ENCODE measurements at places on chromosomes 16 and 17. TPM values are rescaled to one million over a fixed set of nuclear protein-coding genes. Genes with fewer than 3 reads are reported as not detected.

TBC1D3I gene
- total RNA-seq = 0.14 TPM

FBXW10B gene
- total RNA-seq = 0.21 TPM

NPW gene
- total RNA-seq = 0.46 TPM

MEFV gene
- total RNA-seq = not detected

JPH3 gene
- total RNA-seq = 0.13 TPM

HSD11B2 gene
- total RNA-seq = not detected

ALDH3A1 gene
- total RNA-seq = 1.8 TPM

XPO6 gene
- total RNA-seq = 76.8 TPM

MPP2 gene
- total RNA-seq = 0.92 TPM

TBC1D3G gene
- not detected for total RNA-seq

PAM16 gene
- 20.5 TPM for total RNA-seq

HSDL1 gene
- 25.6 TPM for total RNA-seq

MGAT5B gene
- total RNA-seq = 0.53 TPM

ADAP2 gene
- total RNA-seq = 0.11 TPM

CCL1 gene
- total RNA-seq = not detected

MPP3 gene
- total RNA-seq = 9.8 TPM

MT1X gene
- total RNA-seq = 29.9 TPM

CHST4 gene
- not detected for total RNA-seq

RUNDC3A gene
- 0.07 TPM for total RNA-seq

TMEM92 gene
- not detected for total RNA-seq

NTN3 gene
- not detected for total RNA-seq

CLEC19A gene
- not detected for total RNA-seq

COQ9 gene
- 51.2 TPM for total RNA-seq

TP53TG3B gene
- total RNA-seq = not detected

Measured in pulmonary artery endothelial cell (primary cell).